Naive thymus-derived CD8-positive, alpha-beta T cell (primary cell): ENCODE measurements at places on chromosomes 16 and 17. TPM values are rescaled to one million over a fixed set of nuclear protein-coding genes. Genes with fewer than 3 reads are reported as not detected.
A peak's percentile ranks its signal among the peaks of the same experiment; 100 is the strongest.

ABCC11 gene
- total RNA-seq, result 0.26 TPM

GRCh38 chr16:15052747-15053476 is 3.0 kb downstream of the NTAN1 start:
- H3K27me3 ChIP-seq, result no peaks in the 10 kb centered on the region
- H3K27ac ChIP-seq, result no peak overlapping the region
- no peaks in the 10 kb centered on the region for H3K36me3 ChIP-seq
- peaks cover 21% of the 10 kb centered on the region for H3K4me1 ChIP-seq
- H3K4me3 ChIP-seq, result no peak overlapping the region
- DNase-seq, result no peak

GRCh38 chr17:44708401-44709263 is at the start of gene DBF4B:
DBF4B (plus strand) TSS chr17:44708665; CDS start chr17:44708821, 156 bp downstream.
- DNase-seq, result peak; percentile 93
- no peaks in the 10 kb centered on the region for H3K36me3 ChIP-seq
- H3K4me1 ChIP-seq, result peaks cover 3% of the 10 kb centered on the region
- peak within 1 kb of the TSS; percentile 71 for H3K27ac ChIP-seq
- no peak within 1 kb of the TSS for H3K4me3 ChIP-seq

DNA sequence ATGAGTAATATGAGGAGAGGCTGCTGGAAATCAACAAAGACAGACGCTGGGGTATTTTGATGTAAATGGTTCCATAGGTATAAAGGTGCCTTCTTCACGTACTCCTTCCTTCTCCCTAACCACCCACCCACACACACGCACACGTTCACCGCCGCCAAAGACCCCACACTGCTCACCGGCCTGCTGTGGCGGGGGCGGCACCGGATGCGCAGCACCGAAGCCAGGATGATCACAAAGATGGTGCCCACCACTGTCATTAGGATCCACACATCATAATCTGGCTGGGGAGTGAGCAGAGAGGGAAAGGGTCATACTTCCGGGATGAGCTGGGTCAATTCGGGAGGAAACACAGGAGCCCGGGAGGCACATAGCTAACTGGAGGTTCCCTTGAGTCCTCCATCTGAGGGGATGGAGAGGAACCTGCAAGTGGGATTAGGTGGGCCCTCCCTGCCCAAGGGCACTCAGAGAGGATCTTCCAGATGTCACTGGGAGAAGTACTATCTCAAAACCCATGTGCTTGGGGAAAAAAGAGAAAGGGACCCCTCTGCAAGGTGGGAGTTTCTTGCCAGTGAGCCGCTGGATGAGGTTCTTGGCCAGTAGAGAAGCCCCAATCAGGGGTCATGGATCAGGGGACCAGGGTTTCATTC is 10.5 kb upstream of the SUPT4H1 start:
- no peak overlapping the region for H3K4me3 ChIP-seq
- peak overlapping the region; percentile 75 for H3K27ac ChIP-seq
- peaks cover 11% of the 10 kb centered on the region for H3K36me3 ChIP-seq
- peaks cover 16% of the 10 kb centered on the region for H3K4me1 ChIP-seq
- H3K27me3 ChIP-seq, result no peaks in the 10 kb centered on the region
- no peak for DNase-seq

GRCh38 chr16:9429646-9430330 is 338.3 kb downstream of the HAPSTR1 start:
- H3K27ac ChIP-seq, result no peak overlapping the region
- H3K4me3 ChIP-seq, result no peak overlapping the region
- H3K27me3 ChIP-seq, result peaks cover 5% of the 10 kb centered on the region
